ENCODE measurements at places on chromosomes 7 and 10.

GRCh38 chr10:99888622-99889021, 106.2 kb downstream of the ABCC2 start:
- DNase-seq, result no peak

DNA sequence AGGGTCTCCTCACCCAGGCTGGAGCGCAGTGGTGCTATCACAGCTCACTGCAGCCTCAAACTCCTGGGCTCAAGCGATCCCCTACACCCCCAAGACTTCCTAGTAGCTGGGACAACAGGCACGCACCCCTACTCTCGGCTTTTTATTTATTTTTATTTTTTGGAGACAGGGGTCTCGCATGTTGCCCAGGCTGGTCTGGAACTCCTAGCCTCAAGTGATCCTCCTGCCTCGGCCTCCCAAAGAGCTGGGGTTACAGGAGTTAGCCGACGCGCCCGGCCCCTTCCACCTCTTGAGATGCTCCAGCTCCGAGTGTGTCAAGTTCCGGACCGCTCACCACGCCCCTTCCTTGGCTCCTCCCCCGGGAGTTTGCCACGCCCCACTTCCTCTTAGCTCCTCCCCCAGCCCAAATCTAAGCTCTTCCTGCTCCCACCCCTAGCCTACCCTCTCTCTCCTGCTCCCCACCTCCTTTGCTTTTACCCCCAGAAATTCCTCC, 6.3 kb downstream of the NAT16 start:
- DNase-seq, result no peak

- DNase-seq, result no peak
Observed at GRCh38 chr7:31758755-31759154, 71.7 kb downstream of the PPP1R17 start.

DNA sequence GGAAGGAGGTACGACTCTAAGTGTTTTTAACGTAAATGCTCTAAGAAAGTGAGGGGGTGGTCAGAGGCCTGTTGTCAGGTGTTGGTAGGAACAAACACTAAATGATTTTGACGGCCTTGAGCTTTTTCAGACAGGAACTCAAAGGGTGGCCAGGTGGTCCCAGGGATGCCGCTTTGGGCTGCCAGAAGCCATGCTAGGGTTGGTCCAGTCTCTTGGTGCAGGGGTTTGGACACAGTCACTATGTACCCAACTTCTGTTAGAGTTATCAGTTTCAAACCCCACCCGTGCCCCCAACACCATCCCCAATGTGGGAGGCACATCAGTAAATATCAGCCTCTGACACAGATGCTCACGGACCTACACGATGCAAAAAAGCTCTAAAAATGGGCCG, 9.3 kb downstream of the ATP6V0E2 start:
- no peak for DNase-seq

DNA sequence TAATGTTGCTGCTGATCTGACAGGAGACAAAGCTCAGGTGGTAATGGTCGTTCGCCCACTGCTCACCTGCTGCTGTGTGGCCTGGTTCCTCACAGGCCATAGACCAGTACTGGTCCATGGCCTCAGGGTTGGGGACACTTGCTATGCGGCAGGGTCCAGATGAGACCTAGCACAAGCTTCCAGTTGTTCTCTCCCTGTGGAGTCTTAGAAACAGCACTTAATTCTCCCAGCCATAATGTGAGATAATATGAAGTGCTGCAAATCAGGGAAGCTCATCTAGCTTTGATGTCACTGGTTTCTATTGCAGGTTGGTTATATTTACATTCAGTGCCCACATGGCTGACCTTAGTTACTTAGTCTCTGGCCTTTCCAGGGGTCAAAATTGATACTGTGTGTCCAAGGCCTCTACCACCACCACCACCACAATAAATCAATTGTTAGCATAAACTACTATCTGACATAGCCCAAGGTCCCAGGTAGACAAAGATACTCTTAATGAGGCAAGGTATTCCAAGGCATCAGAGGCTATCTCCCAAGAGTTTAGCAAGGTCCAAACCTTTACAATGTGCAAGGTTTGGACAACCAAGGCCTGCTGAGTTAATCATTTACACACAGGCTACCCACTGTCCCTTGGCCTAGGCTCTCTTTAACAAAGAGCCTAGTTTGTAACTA, 11.0 kb downstream of the AGBL3 start:
- DNase-seq, result no peak
